Activated CD4-positive, alpha-beta T cell treated with anti-CD3 and anti-CD28 coated beads, Interleukin-2, amount 10 ng/mL, durations not matched to agents 7 days and 5 days (primary cell): ENCODE measurements at places on chromosomes 3 and 15.
A peak's percentile ranks its signal among the peaks of the same experiment; 100 is the strongest.

DNA sequence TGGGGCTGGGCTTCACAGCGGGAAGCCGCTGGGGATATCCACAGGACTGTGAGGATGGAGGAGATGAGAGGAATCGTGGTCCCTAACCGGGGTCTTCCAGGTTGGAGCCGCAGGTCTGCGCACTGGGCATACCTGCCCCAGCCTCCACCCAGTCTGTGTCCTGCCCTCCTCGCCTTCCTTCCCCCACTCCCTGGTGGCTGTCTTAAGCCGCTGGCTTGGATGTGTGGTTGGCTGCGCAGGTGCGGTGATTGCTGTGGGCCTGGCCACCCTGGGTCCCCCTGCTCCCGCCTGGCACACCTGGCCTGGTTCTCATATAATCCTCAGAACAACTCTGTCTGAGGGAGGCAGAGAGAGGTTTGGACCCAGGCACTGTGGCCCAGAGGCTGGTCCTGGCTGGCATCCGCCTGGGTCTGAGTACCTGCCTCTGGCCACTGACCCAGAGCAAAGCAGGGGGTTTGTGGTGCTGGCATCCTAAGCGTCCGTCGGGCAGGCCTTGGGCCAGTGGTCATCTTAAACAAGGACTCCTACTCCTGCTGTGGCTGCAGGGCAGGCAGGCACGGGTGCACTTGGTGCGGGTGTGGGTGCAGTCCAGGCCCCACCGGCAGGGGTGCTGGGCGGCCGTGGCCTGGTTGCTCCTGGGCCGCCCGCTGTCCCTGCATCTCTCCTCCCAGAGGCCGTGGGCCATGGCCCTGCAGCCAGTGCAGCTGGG, 18.7 kb downstream of the PLXNA1 start:
- no peak overlapping the region for H3K4me3 ChIP-seq
- no peak for DNase-seq
- H3K27me3 ChIP-seq, result no peaks in the 10 kb centered on the region
- H3K4me1 ChIP-seq, result no peaks in the 10 kb centered on the region
- no peaks in the 10 kb centered on the region for H3K36me3 ChIP-seq

DNA sequence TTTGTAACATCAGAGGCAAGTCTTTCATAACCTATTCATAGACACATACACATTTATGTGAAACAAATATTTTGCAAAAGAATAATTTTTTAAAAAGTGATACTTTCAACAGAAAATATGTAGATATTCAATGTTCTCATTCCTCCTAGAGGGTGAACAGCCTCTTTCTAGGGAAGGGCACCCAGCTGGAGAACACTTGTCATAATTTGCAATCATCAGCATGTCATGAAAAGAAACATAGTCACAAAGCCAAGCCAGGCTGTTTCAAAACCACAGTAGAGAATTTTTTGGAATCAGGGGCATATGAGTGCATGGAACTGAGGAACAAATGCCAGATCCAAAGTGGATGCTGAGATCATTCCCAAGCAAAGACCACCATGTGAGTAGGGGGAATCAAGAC, 406.9 kb upstream of the ADAMTS9 start:
- H3K4me3 ChIP-seq, result no peak overlapping the region
- H3K36me3 ChIP-seq, result no peaks in the 10 kb centered on the region
- no peak for DNase-seq
- no peak overlapping the region for H3K27ac ChIP-seq
- no peaks in the 10 kb centered on the region for H3K4me1 ChIP-seq

GRCh38 chr3:188627652-188628051, 473.7 kb downstream of the LPP start:
- H3K36me3 ChIP-seq, result peaks cover 12% of the 10 kb centered on the region
- no peak overlapping the region for H3K27ac ChIP-seq
- peaks cover 4% of the 10 kb centered on the region for H3K4me1 ChIP-seq

DNA sequence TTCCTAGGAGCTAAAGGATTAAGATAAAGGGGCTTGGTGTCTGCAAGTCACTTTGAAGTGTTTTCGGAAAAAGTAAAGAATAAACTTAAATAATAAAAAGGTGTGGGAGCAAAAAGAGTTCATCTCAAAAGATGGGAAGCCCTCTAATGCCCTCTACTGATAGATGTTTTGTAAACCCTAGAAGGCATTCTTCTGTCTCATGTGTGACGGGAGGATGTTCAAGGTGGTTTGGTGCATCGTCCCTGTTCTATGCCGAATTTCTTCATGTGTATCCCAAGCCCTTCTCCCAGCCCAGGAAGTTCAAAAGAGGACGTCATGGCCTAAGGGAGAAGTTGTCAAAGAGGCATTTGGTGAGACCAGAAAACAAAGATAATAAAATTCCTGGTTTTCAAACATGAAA, 37.2 kb downstream of the CCK start:
- peak; percentile 13 for DNase-seq
- H3K36me3 ChIP-seq, result peaks cover 16% of the 10 kb centered on the region
- H3K4me1 ChIP-seq, result peaks cover 14% of the 10 kb centered on the region
- no peak overlapping the region for H3K4me3 ChIP-seq
- peaks cover 4% of the 10 kb centered on the region for H3K27me3 ChIP-seq

- no peak for DNase-seq
- H3K36me3 ChIP-seq, result peaks cover 22% of the 10 kb centered on the region
- H3K27ac ChIP-seq, result no peak overlapping the region
- no peaks in the 10 kb centered on the region for H3K27me3 ChIP-seq
- H3K4me3 ChIP-seq, result no peak overlapping the region
These were observed 8.2 kb downstream of the AP3S2 start for GRCh38 chr15:89885611-89886010.

DNA sequence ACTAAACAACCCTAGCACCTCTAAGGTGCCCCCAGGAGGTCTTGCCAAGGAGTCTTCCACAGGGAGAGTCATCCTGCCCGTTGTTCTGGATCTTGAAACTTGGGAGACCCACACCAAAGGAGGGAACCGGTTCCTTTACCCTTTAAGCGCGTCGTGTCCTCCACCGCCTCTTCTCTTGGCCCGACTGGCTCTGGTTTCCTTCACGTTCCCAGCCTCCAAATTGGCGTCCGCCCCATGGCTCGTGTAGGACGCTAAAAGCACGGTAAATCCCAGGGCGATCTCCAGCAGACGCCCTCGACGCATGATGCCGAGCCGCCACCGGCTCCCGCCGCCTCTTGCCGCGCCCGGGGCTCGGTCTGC, 1.1 kb downstream of the FBN1 start:
- H3K4me3 ChIP-seq, result peak overlapping the region; percentile 48
- peaks cover 10% of the 10 kb centered on the region for H3K4me1 ChIP-seq
- H3K27me3 ChIP-seq, result peaks cover 54% of the 10 kb centered on the region

GRCh38 chr15:60406513-60407414, 9.0 kb upstream of the ANXA2 start:
- peaks cover 6% of the 10 kb centered on the region for H3K27me3 ChIP-seq
- peaks cover 7% of the 10 kb centered on the region for H3K36me3 ChIP-seq
- no peak overlapping the region for H3K4me3 ChIP-seq
- H3K4me1 ChIP-seq, result peaks cover 26% of the 10 kb centered on the region
- DNase-seq, result no peak
- H3K27ac ChIP-seq, result no peak overlapping the region

- no peak overlapping the region for H3K27ac ChIP-seq
- DNase-seq, result no peak
- no peaks in the 10 kb centered on the region for H3K27me3 ChIP-seq
- no peaks in the 10 kb centered on the region for H3K36me3 ChIP-seq
These were observed 29.9 kb upstream of the FLNB start for GRCh38 chr3:57978316-57978715.

DNA sequence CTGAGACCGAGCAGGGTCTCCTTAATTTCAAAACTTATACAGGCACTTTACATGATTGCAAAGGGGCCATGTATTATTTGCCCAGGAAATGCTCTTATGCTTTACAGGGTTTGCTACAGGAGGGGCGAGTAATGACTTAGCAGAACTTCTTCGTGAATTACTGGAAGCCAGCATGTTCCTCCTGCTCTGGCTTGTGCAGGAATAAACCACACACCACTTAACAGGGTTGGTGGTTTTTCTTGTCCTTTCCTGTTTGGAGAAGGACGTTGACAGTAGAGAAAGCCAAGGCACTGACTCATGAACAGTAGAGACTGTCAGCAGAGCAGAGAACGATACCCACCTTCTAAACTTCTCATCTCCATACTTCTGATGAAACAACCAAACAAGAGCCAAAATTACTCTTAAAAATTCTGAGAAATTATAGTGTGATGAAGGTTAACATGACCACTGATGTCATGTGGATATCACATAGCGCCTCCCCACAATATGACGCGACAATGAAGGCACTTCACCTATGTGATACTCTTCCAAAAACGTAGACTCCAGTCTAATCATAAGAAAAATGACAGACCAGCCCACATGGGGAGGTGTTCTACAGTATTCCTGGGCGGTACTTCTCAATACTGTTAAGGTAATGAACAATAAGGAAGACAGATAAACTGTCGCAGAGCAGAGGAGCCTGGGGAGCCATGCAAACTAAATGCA, 24.7 kb upstream of the MCTP2 start:
- H3K4me1 ChIP-seq, result peaks cover 34% of the 10 kb centered on the region
- H3K27me3 ChIP-seq, result peaks cover 7% of the 10 kb centered on the region
- peak overlapping the region; percentile 79 for H3K27ac ChIP-seq
- H3K36me3 ChIP-seq, result peaks cover 4% of the 10 kb centered on the region

- DNase-seq, result no peak
- peaks cover 5% of the 10 kb centered on the region for H3K27me3 ChIP-seq
- no peak overlapping the region for H3K27ac ChIP-seq
- no peaks in the 10 kb centered on the region for H3K4me1 ChIP-seq
- H3K36me3 ChIP-seq, result no peaks in the 10 kb centered on the region
These were observed 47.1 kb upstream of the TSEN2 start for GRCh38 chr3:12437221-12437605.

GRCh38 chr3:194381460-194381875, 11.9 kb upstream of the LRRC15 start:
- no peak overlapping the region for H3K27ac ChIP-seq
- peaks cover 3% of the 10 kb centered on the region for H3K27me3 ChIP-seq
- no peak for DNase-seq

DNA sequence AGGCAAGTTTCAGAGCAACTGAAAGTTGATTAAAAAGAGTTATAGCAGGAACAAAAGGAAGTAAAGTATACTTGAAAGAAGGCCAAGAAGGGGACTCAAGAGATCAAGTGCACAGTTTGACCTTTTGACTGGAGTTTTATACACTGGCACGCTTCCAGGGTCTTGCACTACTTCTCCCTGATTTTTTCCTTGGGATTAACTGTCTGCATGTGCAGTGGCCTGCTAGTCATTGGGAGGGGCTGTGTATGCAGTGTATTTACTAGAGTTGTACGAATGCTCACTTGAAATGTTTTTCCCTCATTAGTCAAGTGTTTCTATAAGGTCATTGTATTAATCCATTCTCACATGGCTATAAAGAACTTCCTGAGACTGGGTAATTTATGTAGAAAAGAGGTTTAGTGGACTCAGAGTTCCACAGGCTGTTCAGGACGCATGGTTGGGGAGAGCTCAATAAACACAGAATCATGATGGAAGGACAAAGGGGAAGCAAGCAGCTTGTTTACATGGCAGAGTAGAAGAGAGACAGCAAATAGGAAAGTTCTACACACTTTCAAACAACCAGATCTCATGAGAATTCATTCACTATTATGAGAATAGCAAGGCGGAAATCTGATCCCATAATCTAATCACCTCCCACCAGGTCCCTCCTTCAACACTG, 571.8 kb downstream of the ZPLD1 start:
- H3K4me3 ChIP-seq, result no peak overlapping the region
- no peak for DNase-seq
- no peaks in the 10 kb centered on the region for H3K4me1 ChIP-seq
- no peak overlapping the region for H3K27ac ChIP-seq
- H3K27me3 ChIP-seq, result no peaks in the 10 kb centered on the region
- H3K36me3 ChIP-seq, result no peaks in the 10 kb centered on the region

DNA sequence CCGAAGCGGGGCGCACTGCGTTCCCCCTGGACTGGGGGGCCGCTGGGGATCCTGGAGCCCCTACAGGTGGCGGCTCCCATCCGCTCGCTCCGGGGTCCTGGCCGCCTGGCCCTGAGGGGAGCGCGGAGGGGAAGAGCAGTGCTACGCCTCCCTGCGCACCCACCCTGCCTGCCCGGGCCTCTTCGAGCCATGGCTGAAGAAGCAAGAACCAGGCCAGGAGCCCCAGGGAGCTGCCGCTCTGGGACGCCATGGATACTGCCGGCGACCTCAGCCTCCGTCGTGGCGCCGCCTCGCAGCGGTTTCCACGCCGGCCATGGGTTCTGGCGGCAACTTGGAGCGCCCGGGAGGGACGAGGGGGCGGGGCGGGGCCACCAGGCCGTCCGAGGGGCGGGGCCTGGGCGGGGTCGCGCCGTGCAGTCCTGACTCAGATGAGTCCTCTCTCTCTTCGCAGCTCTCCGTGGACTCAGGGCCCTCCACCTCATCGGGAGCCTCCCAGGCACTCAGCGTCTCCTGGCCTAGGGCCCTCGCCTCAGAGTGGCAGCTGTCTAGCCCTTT, 50.9 kb downstream of the MYL3 start:
- H3K4me1 ChIP-seq, result peaks cover 23% of the 10 kb centered on the region
- peaks cover 15% of the 10 kb centered on the region for H3K27me3 ChIP-seq
- H3K4me3 ChIP-seq, result peak overlapping the region; percentile 61
- H3K36me3 ChIP-seq, result no peaks in the 10 kb centered on the region

DNA sequence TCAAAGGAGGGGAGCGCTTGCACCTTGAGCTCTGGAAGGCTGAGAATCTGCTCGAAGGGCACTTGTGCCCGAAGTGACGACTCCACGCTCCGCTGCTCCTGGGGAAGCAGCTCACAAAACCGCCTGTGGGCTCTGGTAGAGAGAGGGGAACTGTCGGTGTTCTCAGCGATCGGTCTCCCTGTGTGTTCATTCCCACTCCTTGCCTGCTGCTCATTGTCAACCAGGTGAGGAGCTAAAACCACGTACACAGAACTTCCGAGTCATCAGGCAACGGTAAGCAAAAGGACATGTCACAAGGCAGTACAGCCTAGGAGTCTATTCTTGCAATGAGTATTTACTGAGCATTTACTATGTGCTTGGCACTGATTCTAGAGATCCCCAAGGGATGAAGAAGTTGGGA, 1.5 kb downstream of the CIB1 start:
- H3K27ac ChIP-seq, result peak overlapping the region; percentile 97
- peak overlapping the region; percentile 98 for H3K4me3 ChIP-seq
- DNase-seq, result no peak
- H3K27me3 ChIP-seq, result no peaks in the 10 kb centered on the region

DNA sequence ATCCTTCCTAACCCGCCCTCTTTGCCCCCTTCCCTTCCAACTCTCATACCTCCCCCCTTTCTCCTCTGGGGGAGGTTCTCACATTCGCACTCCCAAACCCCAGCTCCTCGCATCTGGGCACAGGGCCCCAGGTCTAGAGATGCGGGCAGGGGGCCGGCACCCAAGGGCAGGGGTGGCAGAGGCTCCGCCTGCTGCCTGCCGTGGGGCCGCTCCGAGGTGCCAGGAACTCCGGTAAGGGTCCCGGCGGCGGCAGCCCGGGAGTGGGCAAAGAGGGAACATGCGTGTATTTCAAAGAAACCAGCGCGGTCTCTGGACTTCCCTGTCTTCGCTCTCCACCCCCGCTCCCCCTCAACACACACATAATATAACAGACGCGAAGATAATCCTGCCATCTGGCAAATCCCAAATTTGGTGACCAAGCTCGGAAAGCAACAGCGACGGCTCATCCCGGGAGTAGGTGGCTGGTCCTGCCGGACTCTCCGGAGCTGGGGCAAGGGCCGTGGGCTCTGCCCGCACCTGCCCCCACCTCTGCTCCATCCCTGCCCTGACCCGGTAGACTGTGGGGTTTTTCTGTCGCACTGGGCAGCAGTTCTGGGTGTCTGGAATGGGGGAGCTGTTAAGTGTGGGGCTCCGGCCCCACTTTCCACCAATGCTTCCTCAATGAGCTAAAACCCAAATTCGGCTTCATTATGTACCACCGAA, 31.0 kb downstream of the NR2F2 start:
- H3K4me1 ChIP-seq, result peaks cover 17% of the 10 kb centered on the region
- H3K27me3 ChIP-seq, result peaks cover 79% of the 10 kb centered on the region
- H3K4me3 ChIP-seq, result no peak overlapping the region
- no peak overlapping the region for H3K27ac ChIP-seq

- DNase-seq, result no peak
- no peaks in the 10 kb centered on the region for H3K36me3 ChIP-seq
- H3K4me3 ChIP-seq, result no peak overlapping the region
- no peaks in the 10 kb centered on the region for H3K4me1 ChIP-seq
- no peak overlapping the region for H3K27ac ChIP-seq
- H3K27me3 ChIP-seq, result no peaks in the 10 kb centered on the region
These were observed 607.5 kb upstream of the AGTR1 start for GRCh38 chr3:148090156-148090555.
